ENCODE measurements at places on chromosomes 1 and 21. TPM values are rescaled to one million over a fixed set of nuclear protein-coding genes. Genes with fewer than 3 reads are reported as not detected.

ZBTB21 gene
- total RNA-seq = 11.1 TPM

UAP1 gene
- total RNA-seq = 32.7 TPM

PYHIN1 gene
- 2.8 TPM for total RNA-seq

CR1 gene
- total RNA-seq = 8.4 TPM

PDC gene
- not detected for total RNA-seq

SPRR2D gene
- total RNA-seq = not detected

ZFP69B gene
- 3.8 TPM for total RNA-seq

KCNK2 gene
- 0.85 TPM for total RNA-seq

CCDC30 gene
- total RNA-seq = not detected

GRCh38 chr21:39004634-39005501, 178.4 kb downstream of the PSMG1 start:
- no peaks in the 10 kb centered on the region for H3K27me3 ChIP-seq
- H3K4me3 ChIP-seq = no peak overlapping the region
- peak; percentile 58 for DNase-seq
- H3K27ac ChIP-seq = peak overlapping the region; percentile 90
- peaks cover 14% of the 10 kb centered on the region for H3K4me1 ChIP-seq

- peak; percentile 92 for DNase-seq
- no peaks in the 10 kb centered on the region for H3K27me3 ChIP-seq
- peaks cover 8% of the 10 kb centered on the region for H3K4me1 ChIP-seq
- H3K36me3 ChIP-seq = no peaks in the 10 kb centered on the region
- no peak overlapping the region for H3K4me3 ChIP-seq
- H3K27ac ChIP-seq = peak overlapping the region; percentile 17
Measured at GRCh38 chr21:45041351-45041805, 33.0 kb upstream of the ADARB1 start.

GRCh38 chr1:20324704-20325406, 34.2 kb downstream of the VWA5B1 start:
- no peaks in the 10 kb centered on the region for H3K36me3 ChIP-seq
- no peak for DNase-seq
- H3K27ac ChIP-seq = no peak overlapping the region
- no peaks in the 10 kb centered on the region for H3K4me1 ChIP-seq
- H3K4me3 ChIP-seq = no peak overlapping the region
- peaks cover 3% of the 10 kb centered on the region for H3K27me3 ChIP-seq

DNA sequence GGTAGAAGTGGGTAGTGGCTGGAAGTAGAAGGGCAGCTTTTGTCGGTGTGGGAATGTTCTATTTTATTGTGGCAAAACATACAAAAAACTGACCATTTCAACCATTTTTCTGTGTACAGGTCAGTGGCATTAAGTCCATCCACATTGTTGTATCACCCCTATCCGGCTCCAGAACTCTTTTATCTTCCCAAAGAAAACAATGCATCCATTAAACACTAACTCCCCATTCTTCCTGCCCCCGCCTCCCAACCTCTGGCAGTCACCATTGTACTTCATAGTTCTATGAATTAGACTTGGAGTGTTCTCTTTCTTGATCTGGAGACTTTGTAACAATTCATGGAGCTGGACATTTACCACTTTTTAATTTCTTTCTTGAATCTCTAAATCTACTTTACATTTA, 55.7 kb downstream of the DEGS1 start:
- H3K27me3 ChIP-seq = no peaks in the 10 kb centered on the region
- no peak for DNase-seq
- peaks cover 20% of the 10 kb centered on the region for H3K36me3 ChIP-seq
- no peak overlapping the region for H3K4me3 ChIP-seq

DNA sequence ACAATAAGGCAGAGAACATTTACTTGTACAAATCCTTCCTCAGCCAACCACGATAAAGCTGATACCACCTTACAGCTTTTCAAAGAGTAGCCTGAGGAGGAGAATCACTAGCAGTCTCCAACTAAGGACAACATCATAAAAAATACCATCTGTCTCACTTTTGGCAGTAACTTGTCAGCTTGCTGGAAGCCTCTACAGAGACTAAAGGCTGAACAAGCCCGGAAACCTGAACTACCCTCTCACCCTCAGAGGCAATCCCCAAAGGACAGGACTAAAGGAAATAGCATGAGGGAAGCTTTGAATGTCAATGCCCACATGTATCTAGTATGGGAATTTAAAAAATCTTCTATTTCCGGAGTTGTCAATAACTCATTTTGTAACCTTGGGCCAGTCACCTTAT, 10.6 kb downstream of the SRSF4 start:
- H3K36me3 ChIP-seq = peaks cover 31% of the 10 kb centered on the region
- no peak overlapping the region for H3K27ac ChIP-seq
- H3K4me3 ChIP-seq = no peak overlapping the region
- peaks cover 8% of the 10 kb centered on the region for H3K4me1 ChIP-seq
- no peaks in the 10 kb centered on the region for H3K27me3 ChIP-seq
- no peak for DNase-seq

GRCh38 chr1:85884372-85885035, 176.3 kb upstream of the ZNHIT6 start:
- H3K27me3 ChIP-seq = no peaks in the 10 kb centered on the region
- no peaks in the 10 kb centered on the region for H3K36me3 ChIP-seq
- H3K4me3 ChIP-seq = no peak overlapping the region
- H3K27ac ChIP-seq = no peak overlapping the region
- H3K4me1 ChIP-seq = no peaks in the 10 kb centered on the region
- DNase-seq = no peak

GRCh38 chr1:33379631-33380354, 51.1 kb downstream of the PHC2 start:
- no peak overlapping the region for H3K4me3 ChIP-seq
- peaks cover 6% of the 10 kb centered on the region for H3K4me1 ChIP-seq
- no peaks in the 10 kb centered on the region for H3K27me3 ChIP-seq
- no peak for DNase-seq
- no peaks in the 10 kb centered on the region for H3K36me3 ChIP-seq
- no peak overlapping the region for H3K27ac ChIP-seq

DNA sequence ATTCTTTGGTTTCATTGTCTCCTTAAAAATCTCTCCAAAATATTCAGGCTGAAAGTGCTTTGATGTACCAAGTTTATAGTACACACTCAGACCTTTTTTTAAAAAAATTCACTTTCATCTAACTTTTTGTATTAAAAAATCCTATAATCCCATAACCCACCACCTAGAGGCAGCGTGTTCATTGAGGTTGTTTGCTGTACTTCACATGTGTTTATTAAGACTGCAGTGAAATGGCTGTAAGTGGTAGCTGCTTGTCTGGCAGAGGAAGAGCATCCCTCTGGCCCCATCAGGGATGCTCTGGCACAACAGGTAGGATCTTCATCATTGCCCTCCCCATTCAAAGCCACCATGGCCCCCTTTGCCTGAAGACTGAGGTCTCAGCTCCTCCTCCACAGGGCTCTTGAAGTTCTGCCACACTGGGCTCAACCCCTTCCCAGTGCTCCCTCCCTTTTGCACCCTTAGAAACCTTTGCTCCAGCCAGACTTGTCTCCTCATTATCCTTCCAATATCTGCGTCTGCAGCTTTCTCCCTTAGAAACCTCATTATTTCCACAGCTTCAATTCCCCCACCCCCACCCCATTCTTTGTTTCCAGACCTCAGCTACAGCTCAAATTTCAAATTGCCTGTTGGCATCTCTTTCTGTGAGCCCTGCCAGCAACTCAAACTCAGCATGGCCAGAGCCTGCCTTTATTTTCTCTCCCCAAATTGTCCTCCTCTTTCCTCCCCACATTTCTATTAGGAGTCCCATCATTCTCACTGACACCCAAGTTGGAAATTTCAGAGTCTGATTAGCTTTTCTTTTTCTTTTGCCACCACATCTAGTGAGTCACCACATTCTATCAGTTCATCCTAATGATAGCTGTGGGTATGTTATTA, 369.6 kb upstream of the USP24 start:
- H3K4me3 ChIP-seq = no peak overlapping the region
- H3K27me3 ChIP-seq = no peaks in the 10 kb centered on the region
- H3K4me1 ChIP-seq = peaks cover 40% of the 10 kb centered on the region
- no peak for DNase-seq

GRCh38 chr1:13482600-13482999, 31.2 kb downstream of the LRRC38 start:
- no peaks in the 10 kb centered on the region for H3K27me3 ChIP-seq
- no peaks in the 10 kb centered on the region for H3K4me1 ChIP-seq
- no peak overlapping the region for H3K4me3 ChIP-seq
- DNase-seq = no peak
- no peak overlapping the region for H3K27ac ChIP-seq
- H3K36me3 ChIP-seq = no peaks in the 10 kb centered on the region

- no peaks in the 10 kb centered on the region for H3K27me3 ChIP-seq
- no peaks in the 10 kb centered on the region for H3K36me3 ChIP-seq
- peak overlapping the region; percentile 77 for H3K27ac ChIP-seq
- peaks cover 12% of the 10 kb centered on the region for H3K4me1 ChIP-seq
- no peak for DNase-seq
Measured at GRCh38 chr1:162612606-162613400, 19.5 kb upstream of the DDR2 start.

- no peaks in the 10 kb centered on the region for H3K4me1 ChIP-seq
- DNase-seq = peak; percentile 38
- peaks cover 15% of the 10 kb centered on the region for H3K36me3 ChIP-seq
- H3K27ac ChIP-seq = no peak overlapping the region
Measured at GRCh38 chr21:42555756-42556438, 42.2 kb downstream of the SLC37A1 start.

DNA sequence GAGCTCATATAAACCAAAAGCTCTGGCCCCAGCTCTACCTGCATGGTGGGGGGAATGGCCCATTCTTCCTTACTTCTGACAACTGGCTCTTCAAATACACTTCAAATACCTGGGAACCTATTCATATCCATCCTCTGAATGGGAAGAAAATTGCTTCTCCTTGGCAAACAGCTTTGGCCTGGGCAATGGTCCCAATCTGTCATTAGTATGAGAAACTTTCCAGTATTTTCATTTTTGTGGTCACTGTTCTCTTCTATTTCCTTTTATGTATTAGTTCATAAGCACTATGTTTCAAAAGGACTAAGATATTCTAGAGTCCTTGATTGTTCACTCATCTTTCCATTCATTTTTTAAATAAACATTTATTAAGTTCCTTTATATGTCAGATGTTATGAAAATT, 5.2 kb upstream of the HSD3B2 start:
- H3K36me3 ChIP-seq = no peaks in the 10 kb centered on the region
- H3K4me3 ChIP-seq = no peak overlapping the region
- no peaks in the 10 kb centered on the region for H3K4me1 ChIP-seq
- no peak overlapping the region for H3K27ac ChIP-seq
- no peak for DNase-seq
- H3K27me3 ChIP-seq = no peaks in the 10 kb centered on the region

DNA sequence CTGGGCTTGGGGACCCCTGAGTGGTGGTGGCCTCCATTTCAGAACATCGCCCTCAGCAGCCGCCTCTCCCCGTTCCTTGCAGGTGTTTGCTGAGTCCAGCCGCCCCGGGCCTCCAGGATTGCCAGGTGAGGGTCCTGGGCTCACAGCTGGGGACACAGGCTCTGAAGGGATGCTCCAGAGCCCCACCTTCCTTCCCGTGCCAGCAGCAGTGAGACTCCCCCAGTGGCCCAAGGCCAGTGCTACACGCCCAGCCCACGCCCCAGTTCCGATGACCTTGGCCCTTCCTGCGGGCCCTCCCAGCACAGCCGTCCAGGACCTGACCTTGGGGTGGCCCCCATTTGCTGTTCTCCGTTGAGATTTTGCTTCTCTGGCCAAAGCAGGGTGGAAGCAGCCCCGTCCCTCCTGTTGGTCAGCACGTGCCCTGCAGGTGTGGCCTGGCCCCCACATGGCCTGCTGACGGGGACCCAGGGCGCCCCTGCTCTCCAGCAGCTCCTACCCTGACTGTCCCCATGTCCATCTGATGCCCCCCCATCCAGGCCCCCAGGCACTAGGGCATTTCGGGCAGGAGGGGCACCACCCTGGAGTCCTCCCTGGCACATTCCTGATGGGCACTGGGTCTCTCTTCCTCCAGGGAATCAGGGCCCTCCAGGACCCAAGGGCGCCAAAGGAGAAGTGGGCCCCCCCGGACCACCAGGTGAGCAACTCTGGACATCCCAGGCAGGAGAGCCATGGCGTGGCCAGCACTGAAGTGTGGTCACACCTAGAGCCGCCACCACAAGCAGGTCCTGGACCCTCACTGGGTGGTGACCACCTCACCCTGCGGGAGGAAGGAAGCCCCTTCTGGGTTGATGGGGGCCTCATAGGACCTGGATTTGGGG, 45.0 kb downstream of the SLC19A1 start:
- H3K27ac ChIP-seq = no peak overlapping the region
- no peaks in the 10 kb centered on the region for H3K4me1 ChIP-seq
- DNase-seq = no peak

GRCh38 chr1:58104960-58105359, 441.6 kb downstream of the OMA1 start:
- DNase-seq = no peak
- H3K4me3 ChIP-seq = no peak overlapping the region
- H3K27me3 ChIP-seq = no peaks in the 10 kb centered on the region
- no peak overlapping the region for H3K27ac ChIP-seq
- no peaks in the 10 kb centered on the region for H3K36me3 ChIP-seq

GRCh38 chr1:56872597-56872996, 18.0 kb downstream of the C8A start:
- no peaks in the 10 kb centered on the region for H3K4me1 ChIP-seq
- H3K27ac ChIP-seq = no peak overlapping the region
- no peak for DNase-seq
- no peak overlapping the region for H3K4me3 ChIP-seq
- H3K27me3 ChIP-seq = no peaks in the 10 kb centered on the region

DNA sequence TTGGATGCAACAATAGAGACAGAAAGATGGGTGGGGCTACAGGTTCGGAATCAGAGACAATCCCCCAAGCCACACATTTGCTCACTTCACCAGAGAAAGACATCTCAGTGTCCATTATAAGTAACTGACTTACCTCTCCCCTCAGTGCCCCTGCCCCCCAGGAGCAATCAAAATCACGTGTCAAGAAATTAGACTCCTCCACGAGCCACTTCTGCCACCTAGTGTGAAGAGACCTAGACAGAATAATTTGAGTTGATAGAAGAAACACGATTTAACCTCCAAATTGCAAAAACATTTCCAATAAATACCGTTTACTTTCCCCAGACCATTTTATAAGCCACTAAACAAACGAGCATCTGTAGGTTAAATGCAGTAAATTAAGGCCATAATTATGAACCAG, 123.2 kb downstream of the SLC30A10 start:
- H3K36me3 ChIP-seq = no peaks in the 10 kb centered on the region
- H3K27me3 ChIP-seq = no peaks in the 10 kb centered on the region
- no peak for DNase-seq

GRCh38 chr1:87939444-87939843, 610.8 kb downstream of the LMO4 start:
- no peak for DNase-seq
- no peaks in the 10 kb centered on the region for H3K4me1 ChIP-seq
- no peaks in the 10 kb centered on the region for H3K27me3 ChIP-seq
- no peaks in the 10 kb centered on the region for H3K36me3 ChIP-seq
- H3K27ac ChIP-seq = no peak overlapping the region

- no peak overlapping the region for H3K4me3 ChIP-seq
- no peaks in the 10 kb centered on the region for H3K36me3 ChIP-seq
- no peak overlapping the region for H3K27ac ChIP-seq
- no peaks in the 10 kb centered on the region for H3K27me3 ChIP-seq
- no peak for DNase-seq
- no peaks in the 10 kb centered on the region for H3K4me1 ChIP-seq
Measured at GRCh38 chr1:98030976-98031375, 110.1 kb upstream of the DPYD start.

- no peak overlapping the region for H3K27ac ChIP-seq
- peaks cover 6% of the 10 kb centered on the region for H3K36me3 ChIP-seq
- no peak for DNase-seq
- H3K4me3 ChIP-seq = no peak overlapping the region
Measured at GRCh38 chr1:42484382-42484781, 21.3 kb downstream of the CCDC30 start.
